ENCODE measurements at places on chromosomes 12 and 14. TPM values are rescaled to one million over a fixed set of nuclear protein-coding genes. Genes with fewer than 3 reads are reported as not detected.

NAV3 gene
- total RNA-seq = 12.5 TPM

CD4 gene
- 60.6 TPM for total RNA-seq

TSPAN11 gene
- total RNA-seq = 5.3 TPM

SCNN1A gene
- total RNA-seq = 122 TPM

SPTSSA gene
- total RNA-seq = 71.2 TPM

PLEKHA5 gene
- 26.6 TPM for total RNA-seq

C12orf50 gene
- total RNA-seq = 0.06 TPM

NPFF gene
- total RNA-seq = not detected

GRIP1 gene
- 3.6 TPM for total RNA-seq

RNASE3 gene
- 0.31 TPM for total RNA-seq

KIF26A gene
- total RNA-seq = 6.5 TPM

TMEM119 gene
- 22.5 TPM for total RNA-seq

ZC3H10 gene
- 7.9 TPM for total RNA-seq

SLC2A13 gene
- total RNA-seq = 11.6 TPM

BTG1 gene
- total RNA-seq = 128 TPM

DCAF5 gene
- total RNA-seq = 42.2 TPM

SLC25A47 gene
- total RNA-seq = 0.12 TPM

KRT6A gene
- 7.9 TPM for total RNA-seq

KLRC2 gene
- not detected for total RNA-seq

PTPN6 gene
- total RNA-seq = 38.2 TPM

PTCSC3 gene
- total RNA-seq = 0.64 TPM

ADAMTS20 gene
- not detected for total RNA-seq

RFLNA gene
- 0.40 TPM for total RNA-seq

Measured in lung (tissue), 17 donors.